T-helper 9 cell (primary cell): ENCODE measurements at places on chromosomes 1 and 21.

GRCh38 chr1:192485692-192486436 is 89.7 kb upstream of the RGS1 start:
- DNase-seq: no peak

DNA sequence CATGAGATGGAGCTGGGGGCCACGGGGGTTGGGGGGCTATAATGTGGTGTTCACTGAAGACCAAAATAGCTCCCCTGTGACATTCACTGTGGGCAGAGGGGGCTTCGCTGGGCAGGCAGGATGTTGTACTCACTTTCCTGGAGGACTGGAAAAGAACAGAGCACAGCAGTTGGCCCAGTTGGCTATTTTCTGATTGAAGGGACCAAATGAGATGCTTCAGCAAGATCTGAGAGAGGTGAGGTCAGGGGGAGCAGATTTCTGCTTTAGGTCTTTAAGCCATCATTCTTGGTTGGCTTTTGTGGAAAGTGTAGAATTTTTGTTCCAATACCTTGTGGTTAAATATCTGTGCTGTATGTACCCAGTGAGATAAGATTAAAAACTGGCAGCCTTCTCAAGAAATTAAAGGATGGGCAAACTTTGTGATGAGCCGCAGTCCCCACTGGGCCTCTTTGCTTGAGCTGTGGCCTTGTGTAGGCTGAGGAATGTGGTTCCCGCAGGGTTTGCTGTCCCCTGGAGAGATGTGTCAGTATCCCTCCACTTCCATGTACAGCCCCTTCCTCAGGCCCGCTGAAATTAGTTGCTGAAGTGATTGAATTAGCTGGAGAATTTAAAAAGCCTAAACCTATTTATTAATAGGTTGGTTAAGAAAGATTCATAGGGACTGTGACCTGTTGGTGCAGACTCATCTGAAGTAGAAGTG is 80.7 kb downstream of the ATP5PO start:
- DNase-seq: no peak

- DNase-seq: no peak
Measured at GRCh38 chr1:234535763-234536515, 57.0 kb upstream of the TARBP1 start.

GRCh38 chr1:237799762-237800474 is 90.8 kb downstream of the ZP4 start:
- DNase-seq: peak; percentile 4

GRCh38 chr1:172484252-172484651 is 40.4 kb upstream of the PIGC start:
- DNase-seq: no peak

DNA sequence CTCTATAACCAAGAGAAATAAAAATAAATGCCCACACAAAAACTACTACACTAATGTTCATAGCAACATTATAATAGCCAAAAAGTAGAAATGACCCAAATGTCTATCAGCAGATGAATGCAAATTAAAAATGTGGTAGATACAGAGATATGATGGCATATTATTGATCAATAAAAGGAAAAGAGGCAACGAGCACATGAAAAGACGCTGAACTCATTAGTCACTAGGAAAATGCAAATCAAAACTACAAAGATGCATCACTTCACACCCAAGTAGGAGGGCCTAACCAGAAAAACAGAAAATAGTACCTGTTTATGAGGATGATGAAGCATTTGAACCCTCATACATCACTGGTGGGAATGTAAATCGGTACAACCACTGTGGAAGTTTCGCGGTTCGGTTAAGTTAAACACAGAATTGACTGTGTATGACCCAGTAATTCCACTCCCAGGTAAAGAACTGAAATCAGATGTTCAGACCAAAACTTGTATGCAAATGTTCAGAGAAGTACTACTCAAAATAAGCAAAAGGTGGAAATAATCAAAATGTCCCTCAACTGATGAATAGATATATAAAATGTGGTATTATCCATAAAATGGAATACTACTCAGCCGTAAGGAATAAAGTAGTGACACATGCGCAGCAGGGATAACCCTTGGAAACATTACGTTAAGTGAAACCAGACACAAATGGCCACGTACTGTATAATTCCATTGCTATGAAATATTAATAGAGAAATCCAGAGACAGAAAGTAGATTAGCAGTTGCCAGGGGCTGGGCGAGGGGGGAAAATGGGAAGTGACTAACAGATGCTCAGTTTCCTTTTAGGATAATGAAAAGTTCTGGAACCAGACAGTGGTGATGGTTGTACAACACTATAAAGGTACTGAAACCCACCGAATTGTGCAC is 3.1 kb downstream of the USP48 start:
- no peak for DNase-seq

DNA sequence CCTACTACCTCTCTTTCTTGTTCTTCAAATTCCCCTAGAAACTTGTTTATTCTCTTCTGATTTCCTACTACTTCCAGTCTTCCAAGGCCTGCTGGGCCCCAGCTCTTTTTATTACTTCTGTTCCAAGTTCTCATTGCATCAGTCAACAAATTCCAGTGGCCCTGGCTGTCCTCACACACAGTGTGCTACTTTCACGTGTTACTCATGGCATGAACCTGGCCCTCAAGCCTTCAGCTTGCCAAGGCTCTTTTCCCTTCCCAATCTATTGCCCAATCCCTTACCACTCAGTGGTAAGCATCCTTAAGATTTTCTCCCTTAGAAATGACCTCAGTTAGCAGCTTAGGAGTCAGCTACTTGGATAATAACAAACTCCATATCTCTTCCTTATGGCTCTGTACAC is 613.5 kb downstream of the LMO4 start:
- DNase-seq: no peak

- peak; percentile 34 for DNase-seq
Measured at GRCh38 chr1:35726450-35727433, 8.1 kb upstream of the C1orf216 start.

DNA sequence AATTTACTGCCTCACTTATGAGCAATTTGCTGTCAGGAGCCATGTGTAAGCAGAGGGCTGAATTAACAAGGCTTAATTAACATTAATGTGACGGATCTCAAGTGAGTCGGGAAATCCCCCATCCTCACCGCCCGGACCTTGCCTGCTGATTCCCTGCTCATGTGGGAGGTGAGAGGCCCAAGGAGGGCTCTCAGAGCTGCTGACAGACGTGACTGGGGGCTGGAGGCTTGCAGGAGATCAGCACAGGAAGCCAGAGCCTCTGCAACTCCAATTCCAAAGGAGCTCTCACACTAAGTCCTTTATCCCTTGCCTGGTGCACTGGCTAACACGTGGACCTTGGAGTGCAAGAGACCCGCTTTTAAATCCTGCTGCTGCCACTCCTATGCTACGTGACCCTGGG is 19.4 kb downstream of the LRP8 start:
- DNase-seq: no peak

GRCh38 chr1:109193653-109194590 is 19.8 kb upstream of the SARS1 start:
- peak; percentile 31 for DNase-seq

DNA sequence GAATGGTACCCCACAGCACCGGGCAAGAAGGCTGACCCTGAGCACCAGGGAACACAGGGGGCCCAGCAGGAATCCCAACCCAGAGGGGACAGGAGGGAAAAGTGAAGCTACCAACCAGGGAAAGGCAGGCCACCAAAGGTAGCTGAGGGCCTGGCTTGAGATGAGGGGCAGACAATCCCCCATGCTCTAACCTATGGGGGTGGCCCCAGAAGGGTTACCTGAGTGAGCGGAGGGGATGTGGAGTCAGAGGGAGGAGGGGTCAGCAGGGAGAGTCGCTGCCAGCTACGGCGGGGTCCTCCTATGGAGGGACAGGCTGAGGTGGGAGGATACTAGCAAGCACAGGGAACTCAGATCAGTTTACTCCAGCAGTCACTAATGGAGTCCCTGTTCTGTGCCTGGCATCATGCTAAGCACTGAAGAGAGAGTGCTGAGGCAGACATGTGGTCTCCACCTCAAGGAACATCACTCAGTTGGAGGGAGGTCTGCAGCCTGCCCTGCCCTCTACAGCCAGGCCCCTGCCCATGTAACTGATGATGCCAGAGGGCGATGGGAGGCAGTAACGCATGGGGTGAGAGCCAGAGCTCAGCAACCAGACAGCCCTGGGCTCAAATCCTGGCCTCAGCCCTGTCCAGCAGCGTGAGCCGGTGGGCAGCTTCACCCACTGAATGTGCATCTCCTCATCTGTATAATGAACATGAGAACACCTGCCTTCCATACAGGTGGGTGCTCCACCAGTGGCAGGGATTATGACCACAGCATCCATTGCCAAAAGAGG is 21.3 kb downstream of the CYB5RL start:
- no peak for DNase-seq
